ENCODE measurements at places on chromosomes 5 and 9. TPM values are rescaled to one million over a fixed set of nuclear protein-coding genes. Genes with fewer than 3 reads are reported as not detected.
A peak's percentile ranks its signal among the peaks of the same experiment; 100 is the strongest.

OR1N2 gene
- total RNA-seq = not detected

LRRC19 gene
- not detected for total RNA-seq

GRCh38 chr5:95843733-95844223, 21.3 kb upstream of the GLRX start:
- no peaks in the 10 kb centered on the region for H3K27me3 ChIP-seq
- peak overlapping the region; percentile 92 for H3K27ac ChIP-seq

GRCh38 chr9:129351642-129352145, 173.6 kb upstream of the IER5L start:
- H3K27ac ChIP-seq = no peak overlapping the region
- H3K36me3 ChIP-seq = no peaks in the 10 kb centered on the region
- no peaks in the 10 kb centered on the region for H3K27me3 ChIP-seq
- H3K4me3 ChIP-seq = no peak overlapping the region

GRCh38 chr5:125180231-125180829, 433.9 kb upstream of the ZNF608 start:
- no peak overlapping the region for H3K27ac ChIP-seq
- no peaks in the 10 kb centered on the region for H3K27me3 ChIP-seq
- ATAC-seq = no peak
- H3K4me1 ChIP-seq = no peaks in the 10 kb centered on the region
- no peak overlapping the region for H3K4me3 ChIP-seq

FBXO4 gene
- total RNA-seq = 14.1 TPM

- peaks cover 4% of the 10 kb centered on the region for H3K4me1 ChIP-seq
- H3K27me3 ChIP-seq = no peaks in the 10 kb centered on the region
- H3K36me3 ChIP-seq = no peaks in the 10 kb centered on the region
- no peak overlapping the region for H3K27ac ChIP-seq
Observed at GRCh38 chr9:114282926-114283325, 40.0 kb upstream of the ORM1 start.

GRCh38 chr5:152804179-152804578, 399.1 kb upstream of the NMUR2 start:
- ATAC-seq = no peak
- H3K27ac ChIP-seq = no peak overlapping the region
- no peaks in the 10 kb centered on the region for H3K4me1 ChIP-seq
- no peak overlapping the region for H3K4me3 ChIP-seq
- H3K36me3 ChIP-seq = no peaks in the 10 kb centered on the region

DNA sequence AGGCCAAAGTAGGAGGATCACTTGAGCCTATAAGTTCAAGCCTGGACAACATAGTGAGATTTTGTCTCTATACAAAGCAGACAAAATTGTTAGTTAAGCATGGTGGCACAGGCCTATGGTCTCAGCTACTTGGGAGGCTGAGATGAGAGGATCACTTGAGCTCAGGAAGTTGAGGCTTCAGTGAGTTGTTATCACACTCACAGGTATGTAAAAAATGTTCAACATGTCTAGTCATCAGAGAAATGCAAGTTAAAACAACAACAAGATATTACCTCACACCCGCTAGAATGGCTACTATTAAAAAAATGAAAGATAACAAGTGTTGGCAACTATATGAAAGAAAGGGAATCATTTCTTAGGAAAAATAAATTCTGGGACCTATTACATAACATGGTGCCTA, 341.5 kb upstream of the ST8SIA4 start:
- H3K36me3 ChIP-seq = no peaks in the 10 kb centered on the region
- H3K4me3 ChIP-seq = no peak overlapping the region
- ATAC-seq = no peak

- H3K27ac ChIP-seq = no peak overlapping the region
- H3K36me3 ChIP-seq = no peaks in the 10 kb centered on the region
- no peak for ATAC-seq
- H3K4me1 ChIP-seq = no peaks in the 10 kb centered on the region
Observed at GRCh38 chr5:101482931-101483330, 579.8 kb upstream of the ST8SIA4 start.

DNA sequence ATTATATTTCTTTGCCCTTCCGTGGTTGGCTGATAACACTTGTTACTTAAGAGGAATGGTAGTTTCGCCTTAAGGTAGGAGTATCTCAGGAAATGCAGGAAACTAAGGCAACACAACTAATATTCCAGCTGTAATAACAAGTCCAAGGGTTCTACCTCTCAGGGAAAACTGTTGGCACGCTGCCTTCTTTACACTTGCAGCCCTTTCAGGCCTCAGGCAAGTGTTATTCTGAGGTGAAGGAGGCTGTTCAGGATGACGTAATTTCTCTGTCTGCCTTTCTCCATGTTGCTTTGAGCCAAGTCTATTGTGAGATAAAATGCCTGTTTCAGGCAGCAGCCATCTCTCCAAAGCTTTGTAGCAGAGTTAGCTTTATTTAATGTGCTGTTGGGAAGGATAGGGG, 38.0 kb downstream of the VCAN start:
- no peak overlapping the region for H3K4me3 ChIP-seq
- peaks cover 7% of the 10 kb centered on the region for H3K27me3 ChIP-seq
- H3K36me3 ChIP-seq = no peaks in the 10 kb centered on the region
- no peaks in the 10 kb centered on the region for H3K4me1 ChIP-seq
- ATAC-seq = no peak
- H3K27ac ChIP-seq = no peak overlapping the region

DNA sequence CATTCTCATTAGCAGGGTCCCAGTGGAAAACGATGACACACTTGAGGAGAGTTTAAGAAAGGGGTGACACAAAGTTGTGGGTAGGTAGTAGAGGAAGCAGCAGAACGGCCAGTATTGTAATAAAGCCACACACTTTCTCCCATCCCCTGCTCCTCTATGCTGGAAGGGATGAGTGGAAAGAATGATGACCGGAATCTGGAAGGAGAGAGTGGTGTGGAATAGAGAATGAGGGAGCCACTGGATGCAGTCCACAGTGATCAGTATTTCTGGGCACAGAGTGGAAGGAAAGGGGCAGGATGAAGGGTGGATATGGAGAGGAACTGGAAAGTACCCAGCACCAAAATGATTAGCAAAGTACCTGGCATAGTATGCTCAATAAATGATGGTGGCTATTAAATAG, 133.8 kb upstream of the DAB2 start:
- no peak overlapping the region for H3K4me3 ChIP-seq
- H3K27me3 ChIP-seq = peaks cover 12% of the 10 kb centered on the region
- H3K27ac ChIP-seq = no peak overlapping the region
- H3K4me1 ChIP-seq = no peaks in the 10 kb centered on the region

HAPLN1 gene
- not detected for total RNA-seq

TAS2R1 gene
- total RNA-seq = not detected

DNA sequence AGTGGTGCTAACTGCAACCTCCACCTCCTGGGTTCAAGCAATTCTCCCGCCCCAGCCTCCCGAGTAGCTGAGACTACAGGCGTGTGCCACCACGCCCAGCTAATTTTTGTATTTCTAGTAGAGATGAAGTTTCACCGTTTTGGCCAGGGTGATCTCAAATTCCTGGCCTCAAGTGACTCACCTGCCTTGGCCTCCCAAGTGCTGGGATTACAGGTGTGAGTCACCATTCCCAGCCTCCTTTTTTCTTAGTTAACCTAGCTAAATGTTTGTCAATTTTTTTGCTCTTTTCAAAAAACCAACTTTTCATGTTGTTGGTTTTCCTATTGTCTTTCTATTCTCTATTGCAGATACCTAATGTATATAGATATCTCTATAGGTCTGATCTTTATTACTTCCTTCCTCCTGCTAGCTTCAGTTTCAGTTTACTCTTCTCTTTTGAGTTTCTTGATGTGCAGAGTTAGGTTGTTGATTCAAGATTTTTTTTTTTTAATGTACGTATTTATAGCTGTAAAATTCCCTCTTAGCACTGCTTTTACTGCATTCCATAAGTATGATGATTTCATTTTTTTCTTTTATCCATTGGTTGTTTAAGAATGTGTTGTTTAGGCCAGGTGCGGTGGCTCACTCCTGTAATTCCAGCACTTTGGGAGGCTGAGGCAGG, 32.9 kb downstream of the FGD3 start:
- no peaks in the 10 kb centered on the region for H3K27me3 ChIP-seq
- ATAC-seq = peak; percentile 57
- H3K36me3 ChIP-seq = peaks cover 93% of the 10 kb centered on the region
- H3K27ac ChIP-seq = peak overlapping the region; percentile 81

DNA sequence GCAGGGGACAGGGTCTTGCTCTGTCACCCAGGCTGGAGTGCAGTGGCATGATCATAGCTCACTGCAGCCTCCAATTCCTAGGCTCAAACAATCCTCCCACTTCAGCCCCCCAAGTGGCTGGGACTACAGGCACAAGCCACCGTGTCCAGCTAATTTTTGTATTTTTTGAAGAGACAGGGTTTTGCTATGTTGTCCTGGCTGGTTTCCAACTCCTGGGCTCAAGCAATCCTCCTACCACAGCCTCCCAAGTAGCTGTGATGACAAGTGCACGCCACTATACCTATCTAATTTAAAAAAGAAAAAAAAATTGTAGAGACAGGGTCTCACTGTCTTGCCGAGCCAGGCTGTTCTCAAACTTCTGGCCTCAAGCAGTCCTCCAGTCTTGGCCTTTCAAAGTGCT, 31.6 kb upstream of the LECT2 start:
- H3K27ac ChIP-seq = no peak overlapping the region
- no peaks in the 10 kb centered on the region for H3K36me3 ChIP-seq
- peaks cover 20% of the 10 kb centered on the region for H3K27me3 ChIP-seq
- no peak for ATAC-seq

GRCh38 chr9:115593587-115594091, 475.7 kb upstream of the TNC start:
- no peak overlapping the region for H3K4me3 ChIP-seq
- peaks cover 38% of the 10 kb centered on the region for H3K27me3 ChIP-seq
- H3K27ac ChIP-seq = no peak overlapping the region

DNA sequence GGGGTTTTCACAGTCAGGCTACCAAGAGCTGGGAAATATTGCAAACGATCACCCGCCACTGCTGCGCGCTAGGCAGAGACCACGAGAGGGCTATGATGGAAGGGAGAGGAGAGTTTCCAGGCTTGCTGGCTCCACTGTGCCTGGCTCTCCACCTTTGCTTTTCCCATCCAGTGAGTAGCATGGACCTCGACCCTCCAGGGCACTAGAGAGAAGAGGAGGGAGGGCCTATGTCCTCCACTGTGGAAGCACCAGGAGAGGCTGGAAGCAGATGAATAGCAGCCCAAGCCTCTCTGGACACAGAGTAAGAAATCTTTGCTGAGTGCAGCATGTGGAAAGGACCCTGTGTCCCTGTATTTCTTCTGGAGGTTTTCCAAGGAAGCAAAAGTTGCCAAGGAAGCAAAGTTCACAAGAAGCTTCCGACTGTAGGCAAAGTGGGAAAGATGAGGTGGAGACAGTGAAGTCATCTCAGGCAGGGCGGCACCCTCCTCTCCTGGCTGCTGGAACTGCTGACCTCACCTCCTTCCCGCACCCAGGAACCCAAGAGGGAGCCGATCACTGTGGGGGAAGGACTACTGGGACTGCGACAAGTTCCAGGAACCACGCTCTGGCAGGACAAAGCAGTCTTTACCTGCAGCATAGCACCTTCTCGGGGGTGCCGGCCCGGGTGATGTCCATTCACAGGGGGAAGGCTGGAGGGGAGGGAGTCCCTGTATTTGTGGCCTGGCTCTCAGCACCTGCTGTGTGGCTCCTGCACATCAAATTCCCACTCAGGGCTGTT, 79.6 kb downstream of the CSNK1A1 start:
- H3K27ac ChIP-seq = no peak overlapping the region
- H3K27me3 ChIP-seq = peaks cover 8% of the 10 kb centered on the region

GRCh38 chr5:31692561-31693221, 53.8 kb downstream of the PDZD2 start:
- H3K4me3 ChIP-seq = no peak overlapping the region
- no peaks in the 10 kb centered on the region for H3K27me3 ChIP-seq
- ATAC-seq = no peak
- no peak overlapping the region for H3K27ac ChIP-seq

DNA sequence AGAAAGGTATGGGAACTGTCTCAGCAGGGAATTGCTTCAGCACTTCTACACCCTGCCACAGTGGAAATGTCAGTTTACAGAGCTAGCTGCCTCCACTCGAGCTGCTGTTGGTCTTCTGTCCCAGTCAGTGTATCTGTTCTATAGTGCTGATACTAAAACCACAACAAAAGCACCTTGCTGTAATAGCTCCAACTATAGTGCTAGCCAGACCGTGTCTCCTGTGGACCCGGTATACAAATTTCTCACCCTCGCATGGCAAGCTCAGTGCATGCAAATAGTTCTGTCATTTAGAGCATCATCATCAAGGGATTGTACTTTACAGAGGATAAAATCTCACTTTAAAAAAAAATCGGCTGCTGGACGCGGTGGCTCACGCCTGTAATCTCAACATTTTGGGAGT, 51.5 kb upstream of the IQGAP2 start:
- no peak overlapping the region for H3K27ac ChIP-seq
- no peaks in the 10 kb centered on the region for H3K36me3 ChIP-seq

DNA sequence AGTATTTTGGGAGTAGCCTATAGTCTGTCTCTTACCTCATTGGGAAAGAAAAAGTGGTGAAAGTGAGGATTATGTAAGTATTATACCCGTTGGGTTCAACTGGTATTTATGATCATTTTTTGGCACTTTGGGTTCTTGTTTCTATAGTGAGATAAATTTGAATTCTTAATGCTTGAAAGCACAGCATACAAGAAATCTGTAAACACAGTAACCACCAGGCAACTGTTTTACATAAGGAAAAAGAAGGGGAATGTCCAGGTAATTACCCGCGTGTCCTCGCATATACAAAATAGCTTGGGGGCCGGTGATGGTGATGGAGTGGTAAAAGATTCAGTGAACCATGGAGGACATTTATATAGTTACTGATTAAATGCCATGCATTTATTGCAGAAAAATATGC, 60.5 kb downstream of the BASP1 start:
- ATAC-seq = no peak
- H3K4me3 ChIP-seq = no peak overlapping the region
- no peaks in the 10 kb centered on the region for H3K27me3 ChIP-seq
- no peak overlapping the region for H3K27ac ChIP-seq
- no peaks in the 10 kb centered on the region for H3K4me1 ChIP-seq
- H3K36me3 ChIP-seq = no peaks in the 10 kb centered on the region

- no peaks in the 10 kb centered on the region for H3K36me3 ChIP-seq
- H3K27ac ChIP-seq = no peak overlapping the region
- H3K4me1 ChIP-seq = peaks cover 4% of the 10 kb centered on the region
- no peak for ATAC-seq
- no peak overlapping the region for H3K4me3 ChIP-seq
Observed at GRCh38 chr9:109725460-109725859, 54.5 kb upstream of the PALM2AKAP2 start.

DNA sequence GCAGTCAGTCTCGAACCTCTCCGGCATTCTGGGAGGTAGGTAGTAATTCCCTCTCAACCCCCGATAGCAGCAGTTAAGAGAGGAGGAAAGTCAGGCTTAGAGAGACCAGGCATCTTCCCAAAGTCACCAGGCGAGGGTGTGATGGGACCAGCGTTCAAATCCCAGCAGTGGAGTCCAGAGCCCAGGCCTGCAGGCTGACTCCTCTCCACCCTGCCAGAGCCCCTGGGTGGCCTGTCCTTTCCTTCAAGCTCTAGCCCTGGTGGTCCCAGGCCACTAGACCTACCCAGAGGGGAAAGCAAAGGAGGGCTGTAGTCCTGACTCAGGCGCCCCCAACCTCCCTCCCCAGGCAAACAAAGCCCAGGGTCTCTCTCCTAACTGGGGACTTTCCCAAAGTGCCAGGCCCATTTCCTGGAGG, 4.2 kb upstream of the NR5A1 start:
- no peak for ATAC-seq
- no peak overlapping the region for H3K27ac ChIP-seq

Data from activated T-helper 17 cell treated with anti-CD3 and anti-CD28 coated beads, Interleukin-2, amount 50 U/mL, for 72 hours (primary cell).